Activated naive CD4-positive, alpha-beta T cell treated with Interleukin-2 at 50 U/mL for 16 hours (primary cell): ENCODE measurements at places on chromosomes 5 and 9.

- DNase-seq: no peak
Measured at GRCh38 chr9:8733131-8733954, 933.8 kb upstream of the DMAC1 start.

- no peak for DNase-seq
Measured at GRCh38 chr9:122579874-122580273, 3.3 kb downstream of the OR1L8 start.

- no peak for DNase-seq
Measured at GRCh38 chr9:4106081-4106759, 193.6 kb downstream of the GLIS3 start.

- DNase-seq: no peak
Measured at GRCh38 chr5:165305596-165305995, 1800.2 kb downstream of the MAT2B start.

- no peak for DNase-seq
Measured at GRCh38 chr5:102996011-102996575, 123.8 kb downstream of the GIN1 start.

GRCh38 chr9:108434502-108434901 lies 421.3 kb downstream of the ACTL7B start:
- no peak for DNase-seq

GRCh38 chr5:67511911-67512310 lies 315.3 kb upstream of the CD180 start:
- no peak for DNase-seq

DNA sequence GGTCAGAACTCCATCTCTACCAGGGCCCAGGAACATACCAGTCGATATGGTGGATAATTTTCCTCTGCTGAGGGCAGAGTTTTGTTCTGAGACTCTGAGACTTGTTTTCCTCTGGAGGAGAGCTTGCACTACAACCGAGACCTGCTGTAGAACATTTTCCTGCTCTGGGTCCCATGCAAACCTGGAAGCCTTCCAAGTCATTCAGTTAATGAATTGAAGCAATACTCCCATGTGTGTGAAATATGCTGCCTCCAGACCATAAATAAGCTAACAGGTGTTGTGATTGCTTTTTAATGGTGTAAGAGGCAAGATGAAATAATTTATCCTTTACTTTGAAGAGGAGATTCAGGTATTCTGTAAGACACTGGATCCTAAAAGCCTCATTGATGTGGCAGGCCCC lies 372.8 kb downstream of the TMEM167A start:
- no peak for DNase-seq

DNA sequence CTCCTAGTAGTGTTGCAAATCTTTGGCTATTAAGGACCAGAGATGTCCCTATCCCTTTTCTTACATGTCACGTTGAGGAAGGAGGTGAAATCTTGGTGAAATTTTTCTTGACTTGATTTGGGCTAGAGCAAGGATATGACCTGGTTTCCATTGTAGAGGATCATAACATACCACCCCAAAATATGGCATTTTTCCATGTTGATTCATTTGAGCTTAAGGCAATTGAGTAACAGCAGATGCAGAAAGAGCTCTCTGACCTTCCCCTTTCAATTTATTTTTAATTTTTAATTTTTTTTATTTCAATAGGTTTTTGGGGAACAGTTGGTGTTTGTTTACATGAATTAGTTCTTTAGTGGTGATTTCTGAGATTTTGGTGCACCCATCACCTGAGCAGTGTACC lies 61.2 kb upstream of the MAP1B start:
- DNase-seq: no peak

- no peak for DNase-seq
Measured at GRCh38 chr9:77663754-77664153, 15.6 kb upstream of the GNA14 start.

DNA sequence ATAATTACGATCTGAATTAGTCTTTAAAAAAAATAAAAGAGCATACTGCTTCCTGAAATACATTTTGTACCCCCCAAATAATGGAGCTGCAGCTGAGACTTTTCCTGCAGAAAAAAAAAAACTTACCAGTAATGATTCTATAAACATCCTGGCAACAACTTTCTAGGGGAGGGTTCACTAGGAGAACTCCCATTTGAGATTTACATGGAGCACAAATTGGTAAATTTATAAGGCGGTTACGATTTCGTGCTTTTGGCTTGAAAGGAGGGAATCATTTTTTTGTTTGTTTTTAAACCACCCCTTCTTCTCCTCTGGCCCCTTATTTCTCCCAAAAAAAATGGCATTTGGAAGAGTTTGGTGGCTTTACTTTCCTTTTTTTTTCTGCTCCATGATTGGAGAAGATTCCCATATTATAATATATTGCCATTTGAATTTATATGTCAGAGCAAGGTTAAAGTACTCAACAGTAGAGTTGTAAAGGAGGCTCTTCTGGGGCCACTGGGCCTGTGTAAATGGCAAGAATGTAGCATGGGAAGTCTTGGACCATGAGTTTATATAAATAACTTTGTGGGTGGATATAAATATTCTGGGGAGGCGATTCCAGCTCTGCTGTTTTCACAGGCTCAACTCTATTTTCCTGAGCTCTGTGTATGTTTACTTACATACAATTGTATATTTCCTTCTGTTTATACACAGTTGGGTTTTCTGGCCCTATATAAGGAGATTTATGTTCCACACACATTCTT lies 159.9 kb downstream of the CSNK1G3 start:
- DNase-seq: no peak

- no peak for DNase-seq
Measured at GRCh38 chr5:125408448-125409233, 662.2 kb upstream of the ZNF608 start.

DNA sequence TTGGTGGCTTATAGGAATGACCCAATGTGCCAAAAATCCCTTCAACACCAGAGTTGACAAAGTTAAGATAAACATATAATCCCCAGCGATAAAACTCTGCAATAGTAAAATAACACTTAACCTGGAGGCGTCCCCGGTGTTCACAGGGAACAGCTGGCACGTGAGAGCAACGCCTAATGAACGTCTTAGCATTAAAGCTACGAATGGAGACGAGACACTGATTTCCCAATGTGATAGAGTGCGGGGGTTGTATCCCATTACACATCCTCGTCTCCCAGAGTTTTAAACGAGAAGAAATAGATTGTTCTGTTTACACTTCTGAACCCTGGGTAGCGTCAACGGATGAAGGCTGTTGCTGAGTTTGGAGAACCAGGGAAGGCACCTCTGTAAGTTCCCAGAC lies 57.6 kb downstream of the PTCH1 start:
- no peak for DNase-seq

GRCh38 chr5:41772785-41773442 lies 97.3 kb downstream of the OXCT1 start:
- DNase-seq: no peak

GRCh38 chr9:20197976-20198685 lies 409.3 kb upstream of the SLC24A2 start:
- DNase-seq: no peak

- DNase-seq: no peak
Measured at GRCh38 chr5:105213078-105213477, 1650.5 kb upstream of the NUDT12 start.

- no peak for DNase-seq
Measured at GRCh38 chr5:168066536-168067208, 224.8 kb upstream of the WWC1 start.
